Posterior vena cava (tissue), 2 donors: ENCODE measurements at places on chromosomes 5 and 9. TPM values are rescaled to one million over a fixed set of nuclear protein-coding genes. Genes with fewer than 3 reads are reported as not detected.

DNA sequence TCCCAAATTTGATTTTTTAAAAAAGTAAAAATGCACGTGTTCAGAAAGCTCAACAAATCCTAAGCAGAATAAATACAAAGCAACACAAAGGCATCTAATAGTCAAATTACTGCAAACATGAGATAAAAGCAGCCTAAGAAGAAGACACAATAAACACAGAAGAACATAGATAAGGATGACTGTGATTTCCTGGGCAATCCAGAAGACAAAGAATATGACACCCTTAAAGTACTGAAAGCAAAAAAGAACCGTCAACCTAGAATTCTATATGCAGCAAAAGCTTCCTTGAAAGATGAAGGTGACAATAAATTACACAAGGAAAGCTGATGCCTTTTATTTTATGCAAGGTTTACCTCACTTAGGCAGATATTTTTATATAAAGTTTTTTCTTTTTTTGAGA lies 58.2 kb downstream of the NACC2 start:
- no peak for DNase-seq

- DNase-seq, result no peak
Observed at GRCh38 chr9:98367923-98368322, 112.5 kb upstream of the TBC1D2 start.

DNA sequence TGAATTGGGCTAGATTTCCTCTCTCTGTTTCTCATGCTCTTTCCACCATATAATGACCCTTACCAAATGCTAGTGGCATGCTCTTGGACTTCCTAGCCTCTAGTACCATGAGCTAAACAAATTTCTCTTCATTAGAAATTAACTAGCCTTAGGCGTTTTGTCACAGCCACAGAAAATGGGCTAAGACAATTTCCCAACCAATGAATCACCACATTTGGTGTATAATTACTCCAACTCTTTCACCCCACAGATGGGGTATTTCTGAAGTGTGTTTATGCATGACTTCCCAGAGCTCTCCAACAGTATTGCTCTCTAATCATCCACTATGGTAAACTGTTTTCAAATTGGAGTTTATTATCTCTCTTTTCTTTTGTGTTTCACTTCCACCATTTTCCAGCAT lies 1041.1 kb upstream of the COX7C start:
- no peak for DNase-seq

Gene MAT2B
- 37.6 TPM for total RNA-seq
